ENCODE measurements at places on chromosomes 3 and 15.

GRCh38 chr3:71389911-71390573 is 193.5 kb downstream of the FOXP1 start:
- DNase-seq = peak; percentile 64

DNA sequence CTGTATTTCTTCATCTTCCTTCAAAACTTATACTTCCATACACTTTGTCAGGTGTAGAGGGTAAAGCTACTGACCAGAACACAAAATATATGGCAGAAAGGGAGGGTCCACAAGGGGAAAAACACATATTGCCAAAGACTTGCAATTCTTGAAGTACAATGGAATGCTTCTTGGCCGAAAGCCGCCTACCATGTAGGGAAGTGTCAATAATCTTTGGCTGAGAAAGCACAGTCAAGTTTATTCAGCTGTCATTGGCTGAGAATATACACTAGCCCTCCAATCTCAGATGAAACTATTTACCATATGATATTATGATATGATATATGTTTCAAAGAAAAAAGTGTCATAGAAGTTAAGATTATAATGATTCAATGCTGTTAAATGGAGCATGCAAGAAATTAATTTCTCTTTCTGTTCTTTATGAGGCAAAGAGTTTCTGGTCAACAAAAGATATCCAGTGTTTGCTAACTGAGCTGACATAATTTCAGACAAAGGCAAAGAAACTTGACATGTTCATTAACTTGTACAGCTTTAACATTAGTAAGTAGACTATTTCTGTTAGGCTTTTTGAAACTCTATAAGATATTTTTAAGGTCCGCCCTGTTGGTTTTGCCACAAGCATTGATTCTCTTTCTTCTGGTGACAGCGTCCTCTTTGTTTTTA is 89.0 kb upstream of the LPP start:
- peak; percentile 32 for DNase-seq

DNA sequence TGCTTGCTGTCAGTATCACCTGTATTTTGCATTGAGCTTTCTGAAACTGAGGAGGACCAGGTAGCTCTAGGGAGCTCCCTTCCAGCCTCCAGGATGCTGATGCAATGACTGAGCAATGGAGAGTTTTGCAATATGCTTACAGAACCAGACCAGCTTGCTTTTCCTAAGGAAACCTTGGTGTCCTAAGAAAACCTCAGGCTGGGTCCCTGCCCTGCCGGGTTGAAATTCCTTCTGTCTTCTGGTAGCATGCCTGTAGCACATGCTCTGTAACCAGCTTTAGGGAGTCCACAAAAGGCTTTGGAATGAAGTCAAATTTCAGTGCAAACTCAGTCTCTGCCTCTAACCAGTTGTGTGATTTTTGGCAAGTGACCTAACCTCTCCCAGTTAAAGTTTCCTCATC is 65.8 kb upstream of the GSK3B start:
- peak; percentile 87 for DNase-seq

- no peak for DNase-seq
These were observed 276.2 kb upstream of the PLSCR5 start for GRCh38 chr3:146881356-146881755.

- DNase-seq = no peak
These were observed 26.2 kb upstream of the C3orf38 start for GRCh38 chr3:88123526-88123925.

- DNase-seq = no peak
These were observed 19.1 kb downstream of the ZDHHC19 start for GRCh38 chr3:196192036-196192523.

DNA sequence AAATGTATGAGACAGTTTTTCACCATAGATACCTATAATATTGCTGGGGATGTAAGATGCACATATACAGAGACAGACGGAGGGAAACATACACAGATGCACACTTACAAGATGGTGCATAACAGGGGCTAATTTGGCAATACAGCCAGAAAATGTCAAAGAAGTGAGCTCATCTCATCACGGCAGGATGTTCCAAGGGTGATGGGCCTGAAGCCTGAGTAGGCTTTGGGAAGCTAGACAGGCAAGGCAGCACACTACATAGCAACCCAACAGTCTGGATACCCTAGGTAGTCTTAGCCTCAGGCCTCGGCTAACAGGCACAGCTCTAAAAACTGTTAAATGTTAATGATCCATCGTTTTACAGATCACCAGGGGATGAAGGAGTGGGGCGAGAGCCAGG is 148.5 kb downstream of the OSBPL10 start:
- DNase-seq = peak; percentile 16

GRCh38 chr15:97009031-97009431 is 678.5 kb downstream of the NR2F2 start:
- DNase-seq = no peak

DNA sequence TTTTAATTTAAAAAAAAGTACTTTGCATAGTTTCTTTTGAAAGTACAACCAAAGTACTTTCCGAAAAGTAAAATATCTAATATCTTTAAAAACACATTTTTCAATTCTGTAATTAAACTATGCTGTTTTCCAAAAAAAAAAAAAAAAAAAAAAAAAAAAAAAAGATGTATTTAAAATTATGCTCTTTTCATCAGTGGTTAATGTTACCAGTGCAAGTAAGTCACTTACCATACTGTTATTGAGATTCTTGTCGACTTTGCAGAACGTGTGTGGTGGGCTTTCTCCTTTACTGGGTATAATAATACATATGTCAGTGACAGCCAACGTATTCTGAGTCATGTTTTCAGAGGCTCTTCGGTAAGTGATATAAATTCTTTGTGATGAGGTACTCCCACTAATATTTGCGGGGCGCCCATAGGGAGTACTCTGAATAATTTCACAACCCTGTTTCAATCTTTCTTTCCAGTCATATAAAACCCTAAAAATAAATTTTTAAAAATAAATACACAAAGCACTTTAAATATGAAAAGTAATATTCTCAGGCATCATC is 39.9 kb downstream of the DENND4A start:
- peak; percentile 14 for DNase-seq

DNA sequence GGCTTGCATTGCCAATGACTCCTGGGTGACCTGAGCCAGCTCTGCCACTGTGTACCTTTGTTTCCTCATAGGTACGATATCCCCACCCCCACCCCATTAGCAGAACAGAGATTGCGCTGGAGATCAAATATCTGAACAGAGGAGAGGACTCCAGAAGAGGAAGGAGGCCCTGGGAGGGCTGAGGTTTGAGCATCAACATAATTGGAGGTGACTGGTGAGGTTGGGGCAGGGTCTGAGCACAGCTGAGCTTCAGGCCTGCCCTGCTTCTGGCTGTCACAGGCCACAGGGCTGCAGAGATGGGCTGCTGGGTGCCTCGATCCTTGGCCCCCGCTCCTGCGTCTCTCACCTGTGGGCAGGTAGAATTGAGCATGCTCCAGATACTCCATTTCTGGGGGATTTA is 21.3 kb upstream of the CACNA2D2 start:
- DNase-seq = no peak

DNA sequence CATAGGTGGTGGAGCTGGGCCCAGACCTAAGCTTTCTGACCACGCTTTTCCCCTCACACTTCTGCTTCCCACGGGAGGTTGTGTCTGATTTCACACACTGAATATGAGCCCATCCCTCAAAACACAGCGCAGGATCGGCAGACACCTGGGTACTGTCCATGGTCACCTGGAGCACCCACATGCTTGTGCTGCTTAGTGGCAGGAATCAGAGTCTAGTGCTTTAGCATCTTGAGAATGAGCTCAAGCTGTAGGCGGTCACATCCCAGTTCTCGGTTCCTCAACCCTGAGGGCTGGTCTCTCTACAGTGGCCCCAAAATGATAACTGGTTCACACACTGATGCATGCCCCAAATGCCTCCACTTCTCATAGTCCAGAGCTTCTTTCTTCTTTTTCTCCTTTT is 111.0 kb downstream of the SEMA5B start:
- DNase-seq = no peak

- DNase-seq = no peak
These were observed 246.5 kb downstream of the EPHB1 start for GRCh38 chr3:135041601-135042000.

DNA sequence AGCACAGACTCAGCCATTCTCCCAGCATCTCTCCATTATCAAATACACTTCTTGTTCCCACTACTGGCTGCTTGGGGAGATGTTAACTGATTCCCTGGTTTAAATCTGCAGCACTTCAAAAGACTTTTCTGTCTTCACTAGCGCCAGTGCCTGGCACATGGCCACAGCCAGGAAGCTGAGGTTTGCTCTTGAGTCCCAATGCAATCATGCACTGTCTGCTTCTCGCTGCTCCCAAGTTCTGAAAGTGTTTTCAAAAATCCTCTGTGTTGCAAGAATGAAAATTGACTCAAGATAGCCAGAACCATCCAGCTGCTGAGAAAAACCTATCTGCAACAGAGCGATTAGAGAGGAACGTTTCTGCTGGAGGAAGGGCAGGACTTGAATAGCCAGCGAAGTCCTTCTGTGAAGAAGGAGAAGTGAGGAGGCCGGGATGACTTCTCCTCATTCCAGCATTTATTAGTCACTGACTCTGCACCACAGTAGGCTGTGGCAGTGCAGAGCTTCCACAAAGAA is 358.4 kb upstream of the NR2F2 start:
- peak; percentile 82 for DNase-seq

Data from brain microvascular endothelial cell (primary cell).